Stimulated activated CD4-positive, alpha-beta T cell treated with anti-CD3 and anti-CD28 coated beads, TNF-alpha, amount 100 ng/mL, for 48 hours (primary cell): ENCODE measurements at places on chromosomes 7 and 10.

DNA sequence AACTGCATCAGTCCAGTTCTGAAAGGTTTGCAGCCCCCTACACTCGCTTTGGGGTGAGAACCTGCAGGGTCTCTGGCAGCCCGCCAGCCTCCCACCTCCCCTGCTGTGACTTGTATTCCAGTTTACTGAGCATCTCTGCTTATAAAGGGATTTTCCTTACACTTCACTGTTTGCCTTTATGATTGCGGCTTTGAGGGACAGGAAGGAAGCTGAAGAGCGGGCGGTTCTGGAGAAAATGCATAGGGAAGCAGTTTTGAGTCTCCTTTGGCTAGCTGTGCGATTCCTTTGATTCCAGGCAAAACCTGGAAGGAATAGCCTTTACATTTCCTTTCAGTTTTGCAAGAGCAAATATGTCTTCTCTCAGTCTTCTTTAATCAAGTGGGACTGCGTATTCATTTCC lies 65.0 kb upstream of the TRIM8 start:
- no peak for DNase-seq

- DNase-seq, result no peak
These were observed 136.9 kb downstream of the MBL2 start for GRCh38 chr10:52635651-52636050.

DNA sequence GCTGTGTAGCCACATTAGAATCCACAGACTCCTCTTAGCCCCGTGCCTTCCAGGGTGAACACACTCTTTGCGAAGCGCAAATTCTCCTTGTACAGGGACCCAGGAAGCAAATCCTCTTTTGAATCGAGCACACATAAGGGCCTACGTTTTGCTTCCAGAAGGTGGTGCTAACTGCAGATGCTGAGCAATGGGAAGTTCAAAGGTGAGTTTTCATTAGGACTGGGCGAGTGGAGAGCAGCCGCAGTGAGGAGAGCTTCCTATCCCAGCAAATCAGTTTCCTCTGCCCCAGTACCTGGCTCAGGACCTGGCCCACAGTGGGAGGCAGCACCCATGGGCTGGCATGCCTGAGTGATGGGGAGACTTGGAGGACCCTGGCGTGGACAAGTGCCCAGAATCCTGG lies 23.5 kb upstream of the GPR26 start:
- DNase-seq, result no peak

- DNase-seq, result no peak
These were observed 666 bp upstream of the MAP3K8 start for GRCh38 chr10:30433306-30433729.

DNA sequence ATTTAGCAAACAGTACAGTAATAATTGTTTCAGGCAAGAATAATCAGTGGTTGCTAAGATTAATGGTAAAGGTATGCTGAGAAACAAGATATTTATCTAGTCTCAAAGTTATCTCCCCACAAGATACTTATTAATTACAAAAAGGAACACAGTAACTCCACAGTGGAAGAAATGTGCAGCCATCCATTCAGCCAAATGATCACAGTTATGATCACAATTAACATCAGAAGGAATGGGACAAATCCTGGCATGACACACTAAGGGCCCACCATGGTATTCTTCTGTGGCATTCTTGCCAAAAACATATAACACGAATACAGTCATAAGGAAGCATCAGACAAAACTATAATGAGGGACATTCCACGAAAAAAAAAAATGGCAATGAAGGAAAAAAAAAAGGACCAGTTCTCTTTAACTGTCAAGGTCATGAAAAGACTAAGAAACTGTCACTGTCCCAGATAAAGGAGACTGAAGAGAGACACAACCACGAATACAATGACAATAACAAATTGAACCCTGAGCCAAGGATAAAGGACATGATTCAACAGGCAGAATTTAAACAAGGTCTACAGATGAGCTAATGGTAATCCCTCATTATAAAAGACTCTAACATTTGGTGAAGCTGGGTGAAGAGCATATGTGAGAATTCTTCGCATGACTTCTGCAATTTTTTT lies 20.9 kb downstream of the NUDCD3 start:
- no peak for DNase-seq

DNA sequence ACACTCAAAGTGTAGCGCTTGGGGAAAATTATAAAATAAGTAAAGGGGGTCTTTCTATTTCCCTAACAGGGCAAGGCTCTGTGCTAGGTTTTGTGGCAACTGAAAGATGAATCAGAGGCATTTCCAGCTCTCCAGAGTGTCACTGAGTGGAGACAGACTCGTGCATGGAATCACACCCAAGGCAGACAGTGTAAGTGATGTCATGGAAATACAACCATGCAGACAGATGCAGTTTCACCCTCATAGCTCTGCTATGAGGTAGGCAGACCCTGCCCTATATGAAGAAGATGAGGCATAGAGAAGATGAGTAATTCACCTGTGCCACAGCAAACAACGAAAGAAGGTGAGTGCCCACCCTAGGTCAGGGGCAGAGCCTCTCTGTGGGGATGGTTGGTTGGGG lies 57.2 kb upstream of the PITRM1 start:
- DNase-seq, result no peak

DNA sequence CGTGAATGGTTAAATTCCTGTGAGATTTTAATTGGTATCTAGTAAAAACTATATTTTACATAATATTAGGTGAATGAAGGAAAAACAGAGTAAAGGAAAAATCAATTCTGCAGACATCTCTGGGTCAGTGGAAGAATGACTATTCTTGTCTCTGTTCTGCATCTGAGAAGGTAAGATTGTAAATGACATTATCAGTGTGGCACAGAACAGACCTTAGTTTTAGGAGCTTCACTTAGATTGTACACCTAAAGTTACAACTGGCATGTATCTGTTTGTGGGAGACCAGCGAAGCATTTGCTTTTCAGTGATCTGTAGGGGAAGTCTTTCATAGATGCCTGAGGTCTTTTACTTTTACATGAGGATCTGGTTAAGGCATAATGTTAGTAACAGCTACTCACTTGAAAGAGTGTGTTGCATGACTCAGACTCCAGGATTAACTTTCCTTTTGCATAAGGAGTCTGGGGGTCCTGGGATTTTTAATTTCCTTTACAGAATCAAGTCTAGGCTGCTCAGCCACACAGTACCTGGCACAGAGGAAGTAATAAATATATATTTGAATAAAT lies 56.2 kb downstream of the JMJD1C start:
- no peak for DNase-seq

DNA sequence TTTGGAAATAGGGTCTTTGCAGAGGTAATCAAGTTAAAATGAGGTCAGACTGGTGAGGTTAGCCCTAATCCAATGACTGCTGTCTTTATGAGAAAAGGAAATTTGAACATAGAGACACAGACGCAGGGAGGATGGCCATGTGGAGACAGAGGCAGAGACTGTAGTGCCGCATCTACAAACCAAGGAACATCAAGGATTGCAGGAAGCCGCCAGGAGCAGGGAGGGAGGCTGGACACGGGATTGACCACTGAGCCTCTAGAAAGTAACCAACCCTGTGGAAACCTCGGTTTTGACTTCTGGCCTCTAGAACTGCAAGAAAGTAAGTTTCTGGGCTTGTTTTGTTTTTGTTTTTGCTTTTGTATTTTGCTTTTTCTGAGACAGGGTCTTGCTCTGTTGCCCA lies 68.4 kb upstream of the ADAM12 start:
- DNase-seq, result no peak

GRCh38 chr7:78197447-78197846 lies 398.9 kb downstream of the PHTF2 start:
- no peak for DNase-seq

- DNase-seq, result no peak
These were observed 88.0 kb downstream of the FOXP2 start for GRCh38 chr7:114502454-114503254.

GRCh38 chr7:76515999-76516443 lies 5.7 kb downstream of the UPK3B start:
- DNase-seq, result no peak

GRCh38 chr7:73621168-73622063 lies 2.9 kb downstream of the MLXIPL start:
- DNase-seq, result no peak

GRCh38 chr10:47396311-47396717 lies 12.2 kb upstream of the ZNF488 start:
- DNase-seq, result no peak

DNA sequence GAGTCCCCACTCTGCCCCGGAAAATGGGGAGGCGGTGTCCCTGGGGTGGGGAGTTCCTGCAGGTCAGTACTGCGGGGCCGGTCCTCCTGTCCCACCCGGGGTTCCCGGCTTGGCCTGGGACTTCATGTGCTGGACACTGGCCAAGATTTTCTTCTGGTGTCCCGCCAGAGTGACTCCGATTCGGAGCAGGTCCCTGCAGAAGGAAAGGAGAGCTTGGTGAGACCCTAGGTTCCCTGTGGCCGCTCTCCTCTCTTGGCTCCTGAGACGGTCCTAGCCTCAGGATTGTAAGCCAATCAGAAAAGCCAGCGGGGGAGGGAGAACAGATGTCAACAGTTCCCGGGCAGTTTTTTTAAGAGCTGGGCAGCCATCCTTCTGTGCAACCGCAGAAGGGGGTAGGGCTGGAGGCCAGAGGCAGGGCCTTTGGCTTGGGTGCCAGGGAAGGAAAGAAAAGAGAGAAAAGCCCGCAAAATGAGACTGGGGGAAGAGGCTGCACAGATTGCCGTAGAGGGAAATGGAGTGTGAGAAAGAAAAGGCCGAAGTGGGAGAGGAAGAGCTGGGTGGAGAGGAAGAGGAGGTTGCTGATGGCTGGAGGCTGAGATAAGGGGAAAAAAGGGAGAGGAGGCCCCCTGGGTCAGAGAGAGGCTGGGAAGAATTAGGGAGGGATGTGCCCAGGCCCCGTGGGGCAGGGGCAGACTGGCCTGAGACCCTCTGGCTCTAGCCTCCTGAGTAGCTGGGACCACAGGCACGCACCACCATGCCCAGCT lies 23.7 kb downstream of the EPHB4 start:
- peak; percentile 21 for DNase-seq

DNA sequence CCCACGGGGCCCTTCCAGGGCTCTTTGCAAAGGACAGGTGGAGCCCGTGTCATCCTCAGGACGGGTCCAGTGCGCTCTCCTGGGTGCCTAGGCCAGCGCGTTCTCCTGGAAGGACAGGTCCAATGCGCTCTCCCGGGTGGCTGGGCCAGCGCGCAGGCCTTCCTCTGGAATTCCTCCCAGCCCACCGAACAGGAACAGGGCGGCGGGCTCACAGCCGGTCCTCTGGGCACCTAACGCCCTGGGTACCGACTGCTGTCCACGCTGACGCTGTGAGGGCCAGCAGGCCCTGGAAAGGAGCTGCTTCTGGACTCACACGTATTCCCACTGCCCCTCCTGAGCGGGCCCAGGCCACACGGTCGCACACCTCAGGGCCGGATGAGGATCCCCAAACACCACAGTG lies 49.3 kb downstream of the STK32C start:
- no peak for DNase-seq

DNA sequence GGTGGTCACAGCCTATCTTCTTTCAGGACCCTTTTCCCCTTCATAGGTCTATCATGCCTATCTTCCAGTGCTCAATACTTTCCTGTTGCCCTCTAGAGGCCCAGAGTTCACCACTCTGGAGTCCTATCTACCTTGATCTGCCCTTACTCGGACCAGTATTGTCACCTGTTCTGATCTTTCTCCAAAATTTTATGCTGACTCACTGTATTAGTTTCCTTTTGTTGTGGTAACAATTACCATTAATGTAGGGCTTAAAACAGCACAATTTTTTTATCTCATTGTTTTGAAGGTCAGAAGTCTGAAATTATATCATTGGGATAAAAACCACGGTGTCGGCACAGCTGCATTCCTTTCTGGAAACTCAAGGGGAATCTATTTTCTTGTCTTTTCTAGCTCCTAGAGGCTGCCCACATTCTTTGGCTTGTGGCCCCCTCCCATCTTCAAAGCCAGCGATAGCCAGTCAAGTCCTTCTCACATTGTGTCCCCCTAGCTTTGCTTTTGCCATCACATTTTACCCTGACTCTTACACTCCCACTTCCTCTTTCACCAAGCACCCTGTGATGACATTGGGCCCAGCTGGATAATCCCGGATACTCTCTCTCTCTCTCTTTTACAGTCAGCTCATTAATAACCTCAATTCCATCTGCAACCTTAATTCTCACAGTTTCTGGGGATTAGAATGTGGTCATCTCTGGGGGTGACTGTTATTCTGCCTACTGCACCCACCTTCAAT lies 54.6 kb downstream of the TFAM start:
- DNase-seq, result no peak

- no peak for DNase-seq
These were observed 4.1 kb downstream of the OR9A4 start for GRCh38 chr7:141920281-141920680.

DNA sequence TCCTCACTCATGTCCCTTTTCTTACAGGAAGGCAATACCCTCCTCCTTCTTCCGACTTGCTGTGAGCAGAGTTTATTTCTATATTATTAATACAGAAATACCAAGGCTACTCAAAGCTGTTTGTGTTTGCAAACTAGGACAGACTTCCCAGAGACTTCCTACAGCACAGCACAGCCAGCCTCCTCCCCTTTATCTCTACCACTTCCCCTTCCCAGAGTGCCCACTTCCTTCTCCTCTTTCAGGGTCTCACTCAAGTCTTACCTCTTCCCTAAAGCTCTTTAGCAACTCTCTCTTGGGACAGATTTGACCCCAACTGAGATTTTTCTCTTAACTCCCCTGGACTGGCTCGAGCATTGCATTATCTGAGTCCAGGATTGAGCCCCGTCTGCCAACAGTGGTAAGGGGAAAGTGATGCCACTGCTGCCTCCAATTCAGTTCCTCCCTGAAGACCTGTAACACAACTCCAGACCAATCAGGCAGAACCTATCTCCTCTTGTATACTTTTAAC lies 5.5 kb upstream of the LRGUK start:
- DNase-seq, result no peak

- DNase-seq, result no peak
These were observed 621 bp upstream of the FAM13C start for GRCh38 chr10:59362959-59363381.

- DNase-seq, result no peak
These were observed 148.0 kb upstream of the ANK3 start for GRCh38 chr10:60537697-60538096.

DNA sequence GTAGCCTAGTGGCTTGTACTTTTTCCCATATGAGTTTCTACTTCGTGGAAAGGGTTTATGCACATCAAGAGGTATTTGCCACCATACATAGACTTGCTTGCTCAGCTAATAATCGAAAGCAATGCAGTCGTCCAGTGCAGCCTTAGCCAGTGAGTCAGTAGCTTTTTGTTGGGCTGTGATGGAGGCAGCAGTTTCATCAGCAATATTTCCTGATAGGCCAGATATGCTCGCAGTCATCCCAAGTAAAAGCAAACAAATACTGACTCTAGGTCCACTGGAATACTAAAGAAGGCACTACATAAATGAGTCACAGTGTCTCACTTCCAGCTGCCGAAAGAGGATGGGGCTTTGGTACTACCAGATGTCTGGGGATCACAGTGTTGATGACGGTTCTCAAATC lies 2.1 kb upstream of the BNIP3 start:
- no peak for DNase-seq
